ENCODE measurements at places on chromosomes 1 and 21. TPM values are rescaled to one million over a fixed set of nuclear protein-coding genes. Genes with fewer than 3 reads are reported as not detected.

DNA sequence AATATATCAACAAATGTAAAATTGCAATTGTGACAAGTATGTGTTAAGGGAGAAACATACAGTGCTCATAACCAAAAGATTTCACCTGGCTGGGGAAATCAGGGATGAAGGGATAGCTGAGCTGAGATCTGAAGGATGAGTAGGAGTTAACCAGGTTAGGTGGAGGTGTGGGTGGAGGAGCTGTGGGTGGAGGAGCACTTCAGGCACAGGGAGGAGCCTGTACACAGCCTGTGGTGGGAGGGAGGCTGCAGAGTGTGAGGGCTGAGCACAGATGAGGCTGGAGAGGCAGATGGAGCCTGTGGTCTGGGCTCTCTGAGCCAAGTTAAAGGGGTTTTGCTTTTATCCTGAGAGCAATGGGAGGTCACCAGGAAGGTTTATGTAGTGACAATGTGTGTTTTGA is 111.9 kb downstream of the XCL2 start:
- H3K36me3 ChIP-seq, result no peaks in the 10 kb centered on the region
- no peak overlapping the region for H3K27ac ChIP-seq
- peaks cover 4% of the 10 kb centered on the region for H3K4me1 ChIP-seq
- no peak overlapping the region for H3K4me3 ChIP-seq
- no peak for ATAC-seq

DNA sequence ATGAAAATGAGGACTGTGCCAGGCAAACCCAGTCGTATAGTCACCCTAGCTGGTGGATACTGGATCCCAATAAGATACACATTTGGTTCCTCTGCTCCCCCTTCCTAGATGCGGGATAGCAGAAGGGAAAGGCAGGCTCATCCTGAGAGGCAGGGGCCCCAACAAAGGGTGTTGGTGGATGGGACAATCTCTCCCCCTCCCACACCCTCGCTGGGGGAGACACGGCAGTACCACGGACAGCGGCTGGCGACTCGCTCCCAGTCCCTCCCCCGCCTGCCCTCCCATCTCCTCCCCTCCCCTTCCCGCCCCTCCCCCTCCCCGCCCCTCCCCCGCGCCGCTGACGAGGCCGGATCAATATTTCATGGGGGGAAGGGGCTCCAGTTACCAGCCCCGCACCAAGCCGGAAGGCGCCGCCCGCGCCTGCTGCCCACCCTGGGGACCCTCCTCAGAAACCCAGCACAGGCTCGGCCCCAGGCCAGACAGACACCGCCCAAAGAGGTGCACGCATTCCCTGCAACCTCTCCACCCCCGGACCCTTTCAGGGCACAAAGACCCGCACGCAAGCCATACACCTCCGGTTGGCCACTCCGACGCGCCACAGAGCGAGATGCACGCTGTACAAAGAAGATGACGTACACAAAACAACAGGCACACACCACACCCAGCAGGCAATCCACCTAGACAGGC is 11.5 kb downstream of the RIMS3 start:
- peaks cover 3% of the 10 kb centered on the region for H3K27me3 ChIP-seq
- no peak for ATAC-seq
- peaks cover 10% of the 10 kb centered on the region for H3K4me1 ChIP-seq
- no peaks in the 10 kb centered on the region for H3K36me3 ChIP-seq

DNA sequence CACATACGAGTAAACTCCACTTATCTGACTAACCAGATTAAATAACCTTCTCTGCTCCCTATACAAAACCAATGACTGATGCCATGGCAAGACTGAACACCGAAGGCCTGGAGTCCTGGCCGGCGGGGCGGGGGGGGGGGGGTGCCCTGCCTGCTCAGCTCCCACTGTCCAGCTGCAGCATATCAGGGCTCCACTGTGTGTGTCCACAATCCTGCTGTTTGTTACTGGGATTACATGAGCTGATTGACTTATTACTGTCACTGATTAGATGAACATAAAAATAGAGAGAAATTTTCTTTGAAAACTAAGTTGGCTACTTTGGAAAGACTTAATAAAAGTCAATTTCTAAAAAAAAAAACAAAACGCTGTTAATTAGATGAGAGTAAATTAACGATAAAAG is 24.9 kb downstream of the TMEM63A start:
- ATAC-seq, result no peak
- H3K27me3 ChIP-seq, result no peaks in the 10 kb centered on the region
- no peak overlapping the region for H3K4me3 ChIP-seq
- peaks cover 29% of the 10 kb centered on the region for H3K4me1 ChIP-seq

- H3K36me3 ChIP-seq, result no peaks in the 10 kb centered on the region
- no peaks in the 10 kb centered on the region for H3K27me3 ChIP-seq
- H3K4me1 ChIP-seq, result no peaks in the 10 kb centered on the region
Observed at GRCh38 chr1:109845658-109846057, 65.0 kb upstream of the CSF1 start.

DNA sequence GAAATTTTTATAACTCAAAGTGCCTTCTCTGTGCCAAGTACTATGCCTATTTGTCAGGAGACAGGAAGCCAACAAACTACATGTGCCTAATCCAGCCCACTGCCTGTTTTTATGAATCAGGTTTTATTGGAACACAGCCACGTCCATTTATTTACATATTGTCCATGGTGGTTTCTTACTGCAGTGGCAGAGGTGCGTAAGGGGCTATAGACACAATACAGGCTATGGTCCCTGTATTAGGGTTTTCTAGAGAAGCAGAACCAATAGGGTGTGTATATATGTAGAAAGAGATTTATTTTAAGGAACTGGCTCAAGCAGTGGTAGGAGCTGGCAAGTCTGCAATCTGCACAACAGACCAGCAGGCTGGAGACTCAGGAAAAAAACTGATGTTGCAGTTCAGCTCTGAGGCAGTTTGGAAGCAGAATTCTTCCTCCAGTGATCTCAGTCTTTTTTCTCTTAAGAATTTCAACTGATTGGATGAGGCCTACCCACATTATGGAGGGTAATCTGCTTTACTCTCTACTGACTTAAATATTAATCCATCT is 15.4 kb downstream of the PPIE start:
- peaks cover 4% of the 10 kb centered on the region for H3K4me1 ChIP-seq
- ATAC-seq, result no peak
- H3K36me3 ChIP-seq, result peaks cover 95% of the 10 kb centered on the region
- no peaks in the 10 kb centered on the region for H3K27me3 ChIP-seq
- H3K27ac ChIP-seq, result no peak overlapping the region
- H3K4me3 ChIP-seq, result no peak overlapping the region

DNA sequence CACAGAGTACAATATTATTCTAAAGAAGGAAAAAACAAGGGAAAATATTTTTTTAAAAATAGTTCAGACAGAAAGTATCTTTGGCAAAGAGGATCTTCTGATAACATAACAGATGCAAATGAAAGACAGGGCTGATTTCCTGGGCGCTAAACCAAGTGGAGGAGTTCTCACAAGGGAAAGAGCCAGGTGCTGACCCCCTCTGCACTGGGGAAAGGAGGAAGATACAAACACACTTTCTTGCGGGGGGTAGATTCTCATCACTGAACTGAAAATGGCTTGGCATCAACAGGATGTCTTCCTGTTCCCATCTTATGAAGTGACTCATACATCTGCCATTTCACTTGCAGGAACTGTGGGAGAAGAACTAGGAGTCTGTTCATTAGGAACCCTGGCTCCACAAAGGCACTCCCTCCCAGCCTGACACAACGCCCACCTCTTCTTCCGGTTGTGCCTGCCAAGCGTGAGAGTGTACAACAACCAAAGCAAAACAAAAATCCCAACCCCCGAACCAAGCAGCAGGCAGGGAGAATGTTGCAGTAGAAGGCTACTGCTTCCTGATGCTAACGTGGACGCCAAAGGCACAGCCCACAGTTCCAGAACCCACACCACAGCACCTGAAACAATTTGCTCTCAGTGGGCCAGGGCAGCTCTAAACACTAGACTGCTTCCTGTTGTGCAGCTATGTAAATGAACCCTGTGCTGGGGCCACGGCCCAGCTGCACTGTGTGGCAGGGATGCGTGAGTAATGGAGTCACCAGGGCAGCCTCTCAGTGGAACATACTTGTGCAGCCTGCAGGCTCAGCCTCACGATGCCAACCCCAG is 51.0 kb downstream of the GADD45A start:
- peaks cover 9% of the 10 kb centered on the region for H3K4me1 ChIP-seq
- no peaks in the 10 kb centered on the region for H3K36me3 ChIP-seq
- H3K27me3 ChIP-seq, result peaks cover 4% of the 10 kb centered on the region
- peak; percentile 100 for ATAC-seq

GRCh38 chr1:36232212-36233095 is 8.2 kb downstream of the THRAP3 start:
- ATAC-seq, result no peak
- peaks cover 19% of the 10 kb centered on the region for H3K4me1 ChIP-seq
- H3K4me3 ChIP-seq, result no peak overlapping the region
- no peaks in the 10 kb centered on the region for H3K27me3 ChIP-seq
- no peak overlapping the region for H3K27ac ChIP-seq
- peaks cover 95% of the 10 kb centered on the region for H3K36me3 ChIP-seq

DNA sequence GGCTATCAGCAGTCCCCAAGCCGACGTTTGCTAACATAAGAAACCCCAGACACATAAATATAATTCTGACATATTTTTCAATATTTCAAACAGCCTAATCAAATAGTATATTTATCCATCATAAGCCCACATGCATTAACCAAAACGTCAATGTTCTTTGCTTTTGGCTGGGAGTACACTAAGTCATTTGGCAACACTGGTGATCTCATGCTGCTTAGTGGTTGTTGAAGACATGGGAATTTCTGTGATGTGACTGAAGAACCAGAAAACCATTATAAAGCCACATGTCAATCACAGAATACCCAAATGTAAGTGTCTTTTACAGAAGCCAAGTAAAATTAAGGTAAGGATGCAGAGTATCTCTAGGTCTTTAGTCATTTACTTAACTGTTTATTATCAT is 57.6 kb downstream of the PLPPR5 start:
- H3K36me3 ChIP-seq, result no peaks in the 10 kb centered on the region
- no peak overlapping the region for H3K27ac ChIP-seq
- no peak overlapping the region for H3K4me3 ChIP-seq
- H3K4me1 ChIP-seq, result no peaks in the 10 kb centered on the region

DNA sequence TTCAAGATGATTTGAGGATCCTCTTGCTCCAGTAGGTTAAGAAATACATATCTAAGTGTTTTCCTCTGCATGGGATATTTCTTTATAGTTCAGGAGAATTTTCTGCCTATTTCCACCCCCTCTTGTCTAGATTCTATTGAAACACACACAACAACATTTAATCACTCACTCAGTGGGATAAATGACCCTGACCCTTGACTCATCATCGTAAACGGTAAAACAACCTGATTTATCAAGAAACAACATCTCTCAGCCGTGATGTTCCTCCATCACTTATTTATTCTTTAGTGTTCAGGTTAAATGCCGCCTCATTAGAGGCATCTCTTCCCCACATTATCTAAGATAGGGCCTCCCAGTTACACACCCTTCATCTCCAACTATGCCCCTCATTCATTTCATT is 208.7 kb upstream of the FMN2 start:
- no peak overlapping the region for H3K27ac ChIP-seq
- H3K36me3 ChIP-seq, result no peaks in the 10 kb centered on the region
- H3K27me3 ChIP-seq, result no peaks in the 10 kb centered on the region
- no peak for ATAC-seq

DNA sequence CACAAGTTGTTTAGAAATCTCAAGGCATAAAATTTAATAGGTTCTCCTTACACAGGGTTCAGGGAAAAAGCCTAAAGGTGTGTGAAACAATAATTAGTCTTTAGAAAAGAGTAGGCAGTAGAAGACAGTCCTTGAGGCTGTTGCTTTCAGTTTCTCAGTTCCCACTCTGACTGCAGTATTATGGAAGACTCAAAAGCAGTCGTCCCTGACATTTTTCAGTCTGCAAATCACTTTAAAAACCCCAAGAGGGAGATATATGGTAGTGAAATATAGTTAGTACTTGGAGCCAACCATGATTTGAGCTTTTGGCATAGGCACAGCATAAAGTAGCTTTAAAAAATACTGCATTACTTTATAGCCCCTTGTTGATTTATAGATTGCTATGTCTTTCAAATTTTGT is 299.7 kb downstream of the OLFM3 start:
- H3K27ac ChIP-seq, result no peak overlapping the region
- H3K4me3 ChIP-seq, result no peak overlapping the region
- no peaks in the 10 kb centered on the region for H3K27me3 ChIP-seq
- no peak for ATAC-seq
- H3K36me3 ChIP-seq, result no peaks in the 10 kb centered on the region

- no peak overlapping the region for H3K27ac ChIP-seq
- no peak for ATAC-seq
- H3K27me3 ChIP-seq, result no peaks in the 10 kb centered on the region
- H3K4me1 ChIP-seq, result no peaks in the 10 kb centered on the region
- H3K4me3 ChIP-seq, result no peak overlapping the region
Observed at GRCh38 chr1:194442901-194443575, 1256.6 kb upstream of the B3GALT2 start.

- peaks cover 57% of the 10 kb centered on the region for H3K4me1 ChIP-seq
- H3K27ac ChIP-seq, result peak overlapping the region; percentile 63
- ATAC-seq, result peak; percentile 42
- H3K27me3 ChIP-seq, result no peaks in the 10 kb centered on the region
- peaks cover 40% of the 10 kb centered on the region for H3K36me3 ChIP-seq
- peak overlapping the region; percentile 67 for H3K4me3 ChIP-seq
Observed at GRCh38 chr1:27527890-27528817, 38.2 kb upstream of the WASF2 start.

DNA sequence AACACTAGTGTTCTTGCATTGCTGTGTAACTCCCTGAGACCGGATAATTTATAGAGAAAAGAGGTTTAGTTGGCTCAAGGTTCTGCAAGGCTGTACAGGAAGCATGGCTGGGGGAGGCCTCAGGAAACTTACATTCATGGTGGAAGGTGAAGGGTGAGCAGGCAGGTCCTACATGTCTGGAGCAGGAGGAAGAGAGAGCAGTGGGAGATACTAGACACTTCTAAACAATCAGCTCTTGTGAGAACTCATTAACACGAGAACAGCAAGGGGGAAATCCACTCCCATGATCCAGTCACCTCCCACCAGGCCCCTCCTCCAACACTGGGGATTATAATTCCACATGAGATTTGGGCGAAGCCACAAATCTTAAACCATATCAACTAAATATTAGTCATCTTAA is 30.1 kb downstream of the RNF2 start:
- H3K27me3 ChIP-seq, result no peaks in the 10 kb centered on the region
- H3K4me1 ChIP-seq, result peaks cover 29% of the 10 kb centered on the region
- no peak overlapping the region for H3K27ac ChIP-seq
- ATAC-seq, result no peak
- H3K36me3 ChIP-seq, result no peaks in the 10 kb centered on the region

- H3K27ac ChIP-seq, result peak overlapping the region; percentile 95
- H3K4me3 ChIP-seq, result peak overlapping the region; percentile 14
- peaks cover 22% of the 10 kb centered on the region for H3K4me1 ChIP-seq
- no peaks in the 10 kb centered on the region for H3K27me3 ChIP-seq
Observed at GRCh38 chr1:248828845-248829244, 3.1 kb upstream of the SH3BP5L start.

- peaks cover 15% of the 10 kb centered on the region for H3K4me1 ChIP-seq
- no peaks in the 10 kb centered on the region for H3K36me3 ChIP-seq
- no peak overlapping the region for H3K4me3 ChIP-seq
- no peak for ATAC-seq
Observed at GRCh38 chr1:17214876-17215544, 10.1 kb downstream of the PADI1 start.

GRCh38 chr1:61950418-61950817 is 208.1 kb downstream of the PATJ start:
- no peak overlapping the region for H3K4me3 ChIP-seq
- H3K4me1 ChIP-seq, result no peaks in the 10 kb centered on the region
- no peak overlapping the region for H3K27ac ChIP-seq
- ATAC-seq, result no peak
- H3K27me3 ChIP-seq, result no peaks in the 10 kb centered on the region

LRRN2 gene
- total RNA-seq, result not detected

OLFML2B gene
- total RNA-seq, result not detected

OR4F29 gene
- not detected for total RNA-seq

ADAM30 gene
- total RNA-seq, result not detected

GJA8 gene
- not detected for total RNA-seq

MPZ gene
- 4.9 TPM for total RNA-seq

NBPF20 gene
- 4.0 TPM for total RNA-seq

IQCC gene
- total RNA-seq, result 3.4 TPM

LCE3D gene
- total RNA-seq, result not detected

Measured in activated T-helper 17 cell treated with anti-CD3 and anti-CD28 coated beads, Interleukin-2, amount 50 U/mL, for 72 hours (primary cell).